Bone marrow (tissue), 2 donors: ENCODE measurements at places on chromosomes 3 and 15.

DNA sequence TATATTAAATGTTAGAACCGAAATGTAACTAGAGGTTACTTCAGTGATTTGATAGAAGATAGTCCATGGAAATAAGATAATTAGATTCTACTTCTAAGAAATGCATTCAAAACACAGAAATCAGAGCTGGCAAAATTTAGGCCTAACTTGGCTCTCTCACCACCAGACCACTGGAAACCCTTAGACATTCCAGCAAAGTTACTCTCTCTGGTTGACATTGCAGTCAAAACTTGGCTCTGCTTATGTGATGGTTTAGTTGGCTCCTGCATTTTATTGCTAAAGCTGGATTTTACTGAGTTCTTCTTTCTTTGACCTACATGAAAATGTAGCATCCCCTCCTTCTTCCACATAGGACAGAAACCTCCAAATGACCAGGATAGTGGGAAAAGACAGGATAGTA lies 35.4 kb upstream of the CBLB start:
- DNase-seq, result no peak

- no peak for DNase-seq
These were observed 111.6 kb downstream of the TPRA1 start for GRCh38 chr3:127478922-127479321.

- DNase-seq, result no peak
These were observed 553.7 kb upstream of the LMCD1 start for GRCh38 chr3:7947930-7948329.

- DNase-seq, result no peak
These were observed 143.2 kb upstream of the TLE3 start for GRCh38 chr15:70240820-70241430.

DNA sequence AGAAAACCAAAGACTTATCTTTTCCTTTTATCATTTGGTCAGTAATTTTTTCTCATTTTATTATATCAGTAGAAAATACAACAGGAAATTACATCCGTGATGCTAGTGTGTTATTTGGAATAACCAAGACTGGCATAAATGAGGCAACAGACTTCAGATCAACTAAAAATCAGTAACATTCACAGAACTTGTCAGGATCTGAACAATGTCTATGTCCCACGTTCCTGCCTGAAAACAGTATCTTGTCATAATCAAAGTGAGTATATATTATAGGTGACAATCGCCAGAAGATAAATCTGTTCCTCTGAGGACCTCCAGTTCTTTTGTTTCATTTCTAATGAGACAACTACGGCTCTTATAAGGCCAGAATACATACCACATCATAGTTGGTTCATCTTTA lies 41.8 kb downstream of the MYH15 start:
- DNase-seq, result no peak

GRCh38 chr3:150015901-150016300 lies 45.2 kb upstream of the PFN2 start:
- no peak for DNase-seq

- DNase-seq, result no peak
These were observed 200.9 kb upstream of the CTDSPL start for GRCh38 chr3:37660782-37661181.

DNA sequence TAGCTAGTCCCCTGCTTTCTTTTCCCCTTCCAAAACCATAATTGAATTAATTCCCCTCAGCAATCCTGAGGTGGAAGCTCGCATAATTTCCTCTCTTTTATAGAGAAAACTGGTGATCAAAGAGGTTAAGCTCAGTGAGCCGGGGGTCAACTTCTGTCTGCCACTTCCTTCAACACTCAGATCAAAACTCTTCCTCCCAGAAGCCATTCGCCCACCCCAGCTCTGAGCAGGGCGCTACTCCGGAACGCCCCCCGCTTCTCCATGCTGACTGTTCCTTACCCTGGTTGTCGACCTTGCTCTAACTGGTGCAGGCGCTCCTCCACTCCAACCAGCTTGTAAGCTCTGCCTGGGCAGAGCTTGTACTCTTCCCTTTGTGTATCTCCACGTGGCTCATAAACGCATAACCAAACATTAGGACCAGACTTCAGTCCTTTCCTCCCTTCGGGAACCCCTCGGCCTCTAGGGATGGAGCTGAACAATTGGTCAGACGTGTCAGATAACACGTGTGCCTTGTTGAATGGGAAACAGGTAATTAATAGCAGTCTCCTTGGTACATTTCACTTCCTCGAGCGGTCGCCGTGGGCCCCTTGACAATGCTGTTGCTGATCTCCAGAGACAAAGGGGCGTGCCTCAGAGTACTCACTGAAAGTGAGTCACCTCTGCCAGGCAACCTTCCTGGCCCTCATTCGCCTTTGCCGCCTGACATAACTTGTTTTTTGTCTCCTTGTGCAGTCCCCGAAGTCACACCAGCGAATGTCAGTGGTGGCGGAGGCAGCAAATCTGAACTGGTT lies 71.8 kb downstream of the IL5RA start:
- no peak for DNase-seq

DNA sequence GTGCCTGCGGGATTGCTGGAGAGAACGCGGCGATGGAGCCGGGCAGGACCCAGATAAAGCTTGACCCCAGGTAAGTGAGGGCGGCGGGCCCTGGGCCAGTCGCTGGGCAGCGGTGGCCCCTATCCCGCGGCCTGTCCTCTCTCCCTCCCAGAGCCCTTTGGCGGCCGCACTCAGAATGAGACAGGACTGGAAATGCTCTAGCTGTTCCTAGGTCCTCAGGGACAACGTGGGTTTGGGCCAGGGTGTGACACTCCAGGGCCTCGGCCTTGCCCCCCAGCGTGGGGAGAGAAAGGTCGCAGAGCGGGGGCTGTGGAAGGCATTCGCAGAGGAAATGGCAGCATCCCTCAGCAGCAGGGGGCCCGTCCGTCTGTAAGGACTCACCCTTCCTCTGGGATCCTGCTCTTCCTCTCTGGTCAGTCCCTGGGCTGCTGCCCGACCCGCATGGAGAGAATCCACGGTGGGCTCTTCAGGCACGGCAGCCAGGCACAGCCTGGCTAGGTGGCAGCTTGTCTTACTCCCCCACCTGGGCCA lies 412 bp downstream of the SLC51A start:
- no peak for DNase-seq

- no peak for DNase-seq
These were observed 134.8 kb upstream of the RGMA start for GRCh38 chr15:93223803-93224202.

DNA sequence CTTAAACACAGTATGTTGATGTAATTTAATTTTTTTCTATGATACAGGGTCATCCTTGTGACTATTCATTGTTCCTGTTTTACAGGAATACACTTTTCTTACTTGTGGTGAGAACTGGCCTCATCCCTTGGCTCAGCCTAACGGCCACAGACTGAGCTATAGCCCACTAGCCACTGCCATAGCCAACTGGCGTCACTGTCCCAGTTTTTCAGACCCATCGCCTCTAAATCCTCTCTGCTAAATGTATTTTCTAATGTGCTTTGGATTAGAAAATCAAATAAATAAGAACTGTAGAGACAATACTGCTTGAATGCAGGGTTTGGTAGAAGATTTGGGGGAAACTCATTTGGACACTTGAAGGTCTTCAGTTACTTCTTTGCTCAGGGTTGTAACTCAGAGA lies 113.1 kb downstream of the TIGIT start:
- DNase-seq, result no peak

- DNase-seq, result no peak
These were observed 101.9 kb upstream of the KCNH8 start for GRCh38 chr3:19046440-19046839.

- no peak for DNase-seq
These were observed 30.5 kb downstream of the SMAD3 start for GRCh38 chr15:67095912-67096311.

GRCh38 chr3:12479919-12480427 lies 4.3 kb upstream of the TSEN2 start:
- no peak for DNase-seq
